ENCODE measurements at places on chromosomes 12 and 14.

GRCh38 chr12:96529912-96530311, 40.5 kb downstream of the CFAP54 start:
- no peak for DNase-seq

- no peak for DNase-seq
Observed at GRCh38 chr14:38971258-38971921, 131.6 kb downstream of the SEC23A start.

- no peak for DNase-seq
Observed at GRCh38 chr12:98470469-98471082, 44.8 kb upstream of the TMPO start.

DNA sequence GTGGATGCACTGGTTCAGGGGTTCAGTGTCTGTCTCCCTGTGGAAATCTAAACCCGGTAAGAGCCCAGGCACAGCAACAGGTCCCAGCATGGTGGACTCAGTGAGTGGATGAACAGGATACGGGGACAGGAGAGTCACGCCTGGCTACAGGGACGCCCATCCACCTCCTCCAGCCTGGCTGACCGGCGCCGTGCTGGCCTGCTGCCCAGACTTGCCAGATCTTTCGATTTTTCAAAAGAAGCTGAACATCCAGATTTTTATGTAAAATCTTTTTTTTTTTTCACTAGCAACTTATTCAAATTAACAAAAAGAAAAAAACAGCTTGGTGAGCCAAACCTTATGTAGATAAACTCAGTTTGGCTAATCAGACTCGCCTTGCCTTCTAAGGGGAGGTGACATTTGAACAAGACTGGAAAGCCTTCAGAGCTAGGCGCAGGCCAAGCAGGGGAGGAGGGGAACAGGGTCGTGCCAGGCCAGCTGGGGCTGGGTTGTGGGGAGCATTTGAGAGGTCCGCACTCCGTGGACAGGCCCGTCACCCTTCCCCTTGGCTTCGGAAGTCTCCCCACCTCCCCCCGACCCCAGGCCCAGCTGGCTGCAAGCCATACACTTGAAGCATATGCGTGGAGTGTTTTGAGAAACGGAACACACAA, 87.8 kb upstream of the NCOR2 start:
- no peak for DNase-seq

DNA sequence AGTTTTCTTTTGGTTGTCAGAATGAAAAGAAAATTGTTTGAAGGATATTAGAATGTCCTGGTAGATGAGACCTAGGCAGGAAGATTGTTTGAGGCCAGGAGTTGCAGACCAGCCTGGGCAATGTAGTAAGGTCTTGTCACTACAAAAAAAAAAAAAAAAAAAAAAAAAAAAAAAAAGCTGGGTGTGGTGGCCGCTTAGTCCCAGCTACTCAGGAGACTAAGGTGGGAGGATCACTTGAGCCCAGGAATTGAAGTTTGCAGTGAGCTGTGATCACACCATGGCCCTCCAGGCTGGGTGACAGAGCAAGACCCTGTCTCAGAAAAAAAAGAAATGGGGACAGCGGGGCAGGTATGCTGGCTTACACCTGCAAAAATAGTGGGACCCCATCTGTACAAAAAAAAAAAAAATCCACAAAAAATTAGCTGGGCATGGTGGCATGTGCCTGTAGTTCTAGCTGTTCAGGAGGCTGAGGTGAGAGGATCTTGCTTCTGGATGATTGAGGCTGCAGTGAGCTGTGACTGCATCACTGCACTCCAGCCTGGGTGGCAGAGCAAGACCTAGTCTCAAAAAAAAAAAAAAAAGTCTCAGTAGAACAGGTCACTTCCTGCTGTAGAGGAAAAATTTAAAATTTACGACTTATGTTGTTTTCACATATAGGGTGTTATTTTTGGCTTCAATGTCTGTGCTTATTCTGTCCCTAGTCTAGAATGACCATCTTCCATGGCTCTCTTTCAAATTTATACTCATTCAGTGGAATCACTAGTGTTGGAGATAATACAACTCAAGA, 70.7 kb downstream of the PPHLN1 start:
- no peak for DNase-seq

DNA sequence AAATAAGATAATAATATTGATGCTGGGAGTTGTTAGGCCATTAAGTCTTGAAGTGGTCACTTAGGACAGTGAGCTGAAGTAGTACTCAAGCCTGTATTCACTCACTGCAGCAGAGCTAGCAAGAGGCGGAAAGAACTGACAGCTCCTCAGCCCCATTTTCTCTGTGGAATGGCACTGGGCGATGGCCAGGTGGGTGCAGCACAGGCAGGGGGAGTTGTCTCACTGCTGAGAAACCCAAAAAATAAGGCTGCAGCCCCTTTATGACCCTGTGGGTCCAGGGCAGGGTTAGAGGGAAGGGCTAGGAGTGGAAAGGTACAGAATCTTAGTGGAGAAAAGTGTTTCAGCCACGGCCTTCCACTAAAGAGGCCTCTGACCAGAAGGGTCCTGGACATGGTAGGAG, 35.5 kb downstream of the PDZRN4 start:
- no peak for DNase-seq

DNA sequence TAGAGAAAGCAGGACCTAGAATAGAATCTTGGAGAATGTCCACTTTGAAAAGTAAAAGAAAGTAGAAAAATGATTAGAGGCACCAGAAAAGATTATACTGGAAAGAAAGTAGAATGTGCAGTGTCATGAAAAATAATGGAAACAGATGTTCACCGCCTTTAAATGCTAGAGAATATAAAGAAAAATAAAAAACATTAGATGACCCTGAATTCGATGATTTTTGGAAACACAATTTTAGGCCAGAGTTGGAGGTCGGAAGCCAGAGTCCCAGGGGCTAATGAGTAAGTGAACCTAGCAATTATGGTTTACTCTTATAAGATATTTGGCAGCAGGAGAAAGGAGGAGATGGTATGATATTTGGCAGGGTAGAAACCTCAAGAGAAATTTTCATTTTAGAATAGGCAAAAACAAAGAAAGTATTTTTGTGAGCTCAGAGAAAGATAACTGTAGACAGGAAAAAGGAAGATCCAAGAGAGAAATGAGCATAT, 37.7 kb downstream of the GYS2 start:
- DNase-seq = no peak

GRCh38 chr12:25269701-25270100, 19.0 kb upstream of the KRAS start:
- no peak for DNase-seq

DNA sequence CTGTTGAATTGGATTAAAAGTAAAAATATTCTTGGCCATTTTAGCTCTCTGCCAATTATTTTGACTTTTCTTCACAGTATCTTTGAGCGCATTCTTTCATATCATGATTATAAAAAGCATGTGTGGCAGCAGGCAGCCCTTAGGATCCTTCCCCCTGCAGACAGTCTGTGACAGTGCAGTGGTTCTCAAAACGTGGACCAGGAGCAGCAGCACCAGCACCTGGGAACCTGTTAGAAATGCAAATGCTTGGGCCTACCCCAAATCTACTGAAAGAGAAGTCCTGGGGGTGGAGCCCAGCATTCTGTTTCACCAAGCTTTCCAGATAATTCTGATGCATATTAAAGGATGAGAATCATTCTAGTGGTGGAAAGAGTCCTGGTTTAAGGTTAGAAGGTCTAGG, 155.6 kb downstream of the MON2 start:
- no peak for DNase-seq

DNA sequence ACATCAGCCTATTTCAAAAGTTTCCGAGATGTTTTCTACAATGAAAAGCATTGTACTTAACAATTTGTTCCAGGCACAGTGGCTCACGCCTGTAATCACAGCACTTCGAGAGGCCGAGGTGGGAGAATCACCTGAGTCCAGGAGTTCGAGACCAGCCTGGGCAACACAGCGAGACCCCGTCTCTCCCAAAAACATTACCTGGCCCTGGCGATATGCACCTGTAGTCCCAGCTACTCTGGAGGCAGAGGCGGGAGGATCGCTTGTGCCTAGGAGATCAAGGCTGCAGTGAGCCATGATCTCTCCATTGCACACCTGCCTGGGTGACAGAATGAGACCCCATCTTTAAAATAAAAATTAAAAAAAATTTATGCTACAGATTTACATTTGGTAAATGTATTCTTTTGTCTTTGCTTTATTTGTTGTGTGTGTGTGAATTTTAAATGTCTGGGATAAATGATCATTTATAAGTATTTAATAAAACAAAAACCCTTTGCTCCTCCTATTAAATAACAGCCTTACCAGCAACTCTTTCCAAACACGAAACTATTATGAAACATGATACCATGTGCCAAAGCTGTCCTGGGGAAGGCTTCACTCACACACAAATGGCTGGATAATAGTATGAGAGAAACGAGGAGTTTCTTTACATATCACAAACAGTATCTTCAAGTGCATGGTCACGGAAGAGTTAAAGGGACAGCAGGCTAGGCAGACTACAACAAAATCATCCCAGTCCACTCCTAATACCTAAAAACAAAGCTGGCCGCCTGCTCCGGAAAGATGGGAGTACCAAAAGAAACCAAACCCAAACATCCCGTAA, 1.1 kb downstream of the ATXN3 start:
- no peak for DNase-seq

DNA sequence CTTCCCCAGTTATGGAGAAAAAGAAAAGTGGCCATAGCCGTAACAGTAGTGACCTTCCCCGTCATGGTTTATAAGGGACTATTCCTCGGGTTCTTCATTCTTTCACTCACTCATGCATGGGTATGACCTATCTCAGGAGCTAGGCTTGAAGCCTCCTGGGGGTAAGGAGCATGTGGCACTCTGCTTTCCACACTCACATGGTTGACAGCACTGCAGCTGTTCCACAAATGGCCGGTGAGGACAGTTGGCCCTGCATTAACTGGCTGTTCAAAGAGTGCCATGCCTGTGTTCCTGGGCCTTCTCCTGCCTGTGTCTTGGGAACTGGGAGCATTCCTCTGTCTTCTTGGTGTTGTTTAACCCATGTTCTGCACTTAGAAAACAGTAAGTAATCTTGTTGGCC, 66.2 kb upstream of the PNMA1 start:
- no peak for DNase-seq

- DNase-seq = peak; percentile 81
Observed at GRCh38 chr14:85413836-85414526, 116.0 kb upstream of the FLRT2 start.

DNA sequence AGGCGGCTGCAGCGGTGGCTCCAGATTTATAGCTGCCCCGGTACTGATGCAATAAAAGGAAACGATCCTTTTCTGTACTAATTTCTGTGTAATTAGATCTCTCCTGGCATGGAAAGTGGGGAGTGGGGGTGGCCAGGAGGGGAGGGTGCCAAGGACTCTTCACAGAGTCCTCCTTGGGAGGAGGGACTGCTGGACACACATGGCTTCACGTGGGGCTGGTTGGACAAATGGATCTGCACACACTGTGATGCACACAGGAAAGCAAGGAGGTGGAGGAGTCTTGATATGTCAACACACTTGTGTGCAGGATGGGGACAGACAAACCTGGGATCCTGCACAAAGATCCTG, 23.8 kb upstream of the ATP5MC2 start:
- DNase-seq = no peak

- no peak for DNase-seq
Observed at GRCh38 chr12:56385873-56386272, 23.2 kb upstream of the APOF start.

GRCh38 chr12:70459786-70460185, 93.7 kb downstream of the KCNMB4 start:
- no peak for DNase-seq

GRCh38 chr12:120951-121350, 54.4 kb downstream of the IQSEC3 start:
- no peak for DNase-seq

- no peak for DNase-seq
Observed at GRCh38 chr14:53010193-53011040, 59.6 kb upstream of the FERMT2 start.

- no peak for DNase-seq
Observed at GRCh38 chr14:104686624-104687517, 2.5 kb upstream of the INF2 start.

DNA sequence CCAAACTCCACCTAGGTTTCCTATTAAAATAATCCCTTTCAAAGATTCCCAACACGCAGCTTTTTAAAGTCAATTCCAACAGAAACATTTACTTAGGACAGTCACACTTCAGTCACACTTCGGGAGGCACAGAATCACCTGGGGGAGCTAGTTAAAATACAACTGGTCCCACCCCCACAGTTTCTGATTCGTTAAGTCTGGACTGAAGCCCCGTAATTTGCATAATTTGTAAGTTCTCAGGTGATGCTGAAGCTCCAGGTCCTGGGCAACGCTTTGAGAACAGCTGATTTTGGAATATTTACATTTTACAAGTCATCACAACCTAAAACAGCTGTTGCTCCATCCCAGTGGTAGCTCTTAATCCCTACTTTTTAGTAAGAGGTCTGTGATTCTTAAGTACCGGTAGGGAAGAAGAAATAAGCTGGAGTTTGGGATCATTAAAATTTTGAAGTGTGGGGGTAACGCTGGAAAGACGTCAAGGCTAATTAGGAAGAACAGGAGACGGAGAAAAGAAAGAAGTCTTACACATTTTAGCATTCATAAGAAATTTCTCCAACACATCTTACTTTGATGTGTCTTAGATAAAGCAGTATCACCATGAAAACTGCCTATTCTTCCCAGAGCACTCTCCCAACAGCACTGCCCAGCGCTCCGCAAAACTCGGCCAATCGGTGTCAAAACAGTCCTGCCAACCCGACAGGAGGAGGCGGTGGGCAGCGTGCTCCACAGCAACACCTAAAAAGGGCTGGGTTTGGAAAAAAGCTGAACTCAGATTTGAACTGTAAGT, 1.1 kb downstream of the IPO8 start:
- no peak for DNase-seq

DNA sequence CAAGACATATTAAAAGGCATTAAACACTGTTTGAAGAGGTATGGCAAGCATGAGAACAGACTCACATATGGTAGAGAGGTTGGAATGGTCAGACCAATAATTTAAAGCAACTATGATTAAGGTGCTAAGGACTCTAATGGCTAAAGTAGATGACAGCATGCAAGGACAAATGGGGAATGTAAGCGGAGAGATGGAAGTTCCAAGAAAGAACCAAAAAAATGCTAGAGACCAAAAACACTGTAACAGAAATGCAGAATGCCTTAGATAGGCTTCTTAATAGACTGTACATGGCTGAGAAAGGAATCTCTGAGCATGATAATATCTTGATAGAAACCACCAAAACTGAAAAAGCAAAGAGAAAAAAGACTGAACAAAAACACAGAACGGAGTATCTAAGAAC, 77.4 kb downstream of the RIN3 start:
- DNase-seq = no peak

- no peak for DNase-seq
Observed at GRCh38 chr12:12990700-12991468, 9.2 kb downstream of the HEBP1 start.

Measured in bone marrow (tissue), 2 donors.